CD4-positive, alpha-beta T cell treated with Interleukin-17A for 1 hour (primary cell): ENCODE measurements at places on chromosomes 11 and 22.

DNA sequence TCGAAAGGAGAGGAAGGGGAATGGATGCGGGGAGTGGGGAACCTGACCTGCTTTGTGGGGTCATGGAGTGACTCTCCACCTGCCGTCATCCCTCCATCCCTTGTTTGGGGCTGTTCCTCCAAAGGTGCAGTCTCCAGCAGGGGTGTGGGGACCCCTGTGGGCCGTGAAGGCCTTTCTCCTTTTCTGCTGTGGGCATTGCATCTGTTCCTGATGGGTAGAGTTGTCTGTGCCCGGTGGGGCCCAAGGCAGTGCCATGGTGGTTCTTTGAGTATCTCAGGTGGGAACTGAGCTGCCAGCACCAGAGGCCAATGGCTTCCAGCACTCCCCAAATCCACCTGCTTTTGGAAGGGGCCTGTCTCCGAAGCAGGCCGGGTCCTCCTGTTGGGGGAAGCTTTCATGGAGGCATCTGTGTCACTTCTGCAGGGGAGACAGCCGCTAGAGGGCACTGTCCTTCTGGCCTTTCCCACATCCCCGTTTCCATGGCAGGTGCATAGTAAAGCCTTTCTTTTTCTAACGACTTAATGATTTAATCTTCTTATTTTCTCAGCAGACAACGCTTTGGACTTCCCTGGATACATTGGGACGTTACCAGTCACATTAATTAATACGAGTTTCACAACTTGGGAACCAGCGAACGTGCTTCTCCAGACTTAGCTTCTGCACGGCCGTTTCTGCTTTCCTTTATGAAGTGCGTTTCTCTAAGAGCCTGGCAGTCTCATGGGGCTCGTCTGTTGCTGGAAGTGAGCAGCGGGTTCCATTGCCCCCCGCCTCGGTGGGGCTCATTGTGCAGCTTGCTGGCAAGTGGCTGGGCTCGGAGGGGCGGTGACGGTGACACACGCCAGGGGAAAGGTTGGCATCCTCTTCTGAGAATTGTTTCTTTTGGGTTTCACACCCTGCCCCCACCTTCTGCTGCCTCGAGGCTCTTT, 57.1 kb downstream of the PARVB start:
- DNase-seq = peak; percentile 72

DNA sequence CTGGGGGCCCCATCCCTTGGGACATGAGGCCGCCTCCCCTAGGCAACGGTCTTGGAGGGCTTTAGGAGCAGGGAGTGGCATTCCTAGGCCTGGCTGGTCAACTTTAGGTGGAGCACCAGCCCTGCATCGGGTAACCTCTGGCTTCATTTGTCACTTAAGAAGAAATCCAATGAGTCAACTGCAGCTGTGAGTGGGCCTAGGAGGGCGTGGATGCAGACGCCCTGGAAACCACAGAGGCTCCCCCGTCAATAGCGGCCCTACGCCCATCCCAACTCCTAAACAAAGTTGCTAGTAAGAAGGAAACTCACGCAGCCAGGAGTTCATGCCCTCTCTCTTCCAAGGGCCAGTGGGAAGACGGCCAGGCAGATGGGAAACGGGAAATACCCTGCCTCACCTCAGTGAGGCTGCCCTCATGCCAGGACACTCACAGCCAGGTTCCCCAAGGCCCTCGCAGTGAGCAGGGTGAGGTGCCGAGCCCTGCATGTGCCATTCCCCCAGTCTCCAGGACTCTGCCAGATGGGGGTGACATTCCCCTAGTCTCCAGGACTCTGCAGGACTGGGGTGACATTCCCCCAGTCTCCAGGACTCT, 20.8 kb downstream of the BID start:
- no peak for DNase-seq

DNA sequence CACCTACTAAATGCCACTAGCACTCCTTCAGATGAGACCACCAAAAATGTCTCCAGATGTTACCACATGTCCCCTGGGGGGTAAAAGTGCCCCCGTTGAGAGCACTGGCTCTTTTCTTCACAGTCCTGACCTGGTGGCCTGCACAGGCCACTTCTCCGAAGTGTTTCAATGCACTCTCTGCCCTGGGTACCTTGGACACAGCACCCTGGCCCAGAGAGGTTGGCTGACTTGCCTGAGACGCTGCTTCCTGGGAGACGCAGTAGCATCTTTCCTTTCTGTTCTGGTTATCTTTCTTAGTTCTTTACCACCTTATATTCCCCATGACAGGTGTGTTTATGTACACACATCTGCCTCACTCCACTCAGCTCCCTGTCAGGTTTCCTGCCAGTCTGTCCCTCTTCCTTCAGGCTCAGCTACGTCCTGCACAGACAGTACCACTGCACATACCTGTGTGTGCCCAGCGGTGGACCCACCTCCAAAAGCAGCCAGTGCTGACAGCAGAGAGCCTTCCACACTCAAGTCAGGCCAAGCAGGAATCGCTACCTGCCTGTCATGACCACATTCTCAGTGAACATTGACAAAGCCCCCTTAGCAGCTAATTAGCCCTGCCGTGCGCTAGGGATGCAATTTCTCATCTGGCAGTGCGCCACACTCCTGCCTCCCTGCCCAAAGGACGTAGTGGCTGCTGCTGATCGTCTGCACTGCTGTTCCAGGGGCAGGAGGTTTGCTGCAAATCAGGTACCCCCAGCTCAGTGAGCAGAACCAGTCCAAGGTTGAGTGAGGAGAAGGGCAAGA, 39.0 kb downstream of the FAM83F start:
- no peak for DNase-seq

DNA sequence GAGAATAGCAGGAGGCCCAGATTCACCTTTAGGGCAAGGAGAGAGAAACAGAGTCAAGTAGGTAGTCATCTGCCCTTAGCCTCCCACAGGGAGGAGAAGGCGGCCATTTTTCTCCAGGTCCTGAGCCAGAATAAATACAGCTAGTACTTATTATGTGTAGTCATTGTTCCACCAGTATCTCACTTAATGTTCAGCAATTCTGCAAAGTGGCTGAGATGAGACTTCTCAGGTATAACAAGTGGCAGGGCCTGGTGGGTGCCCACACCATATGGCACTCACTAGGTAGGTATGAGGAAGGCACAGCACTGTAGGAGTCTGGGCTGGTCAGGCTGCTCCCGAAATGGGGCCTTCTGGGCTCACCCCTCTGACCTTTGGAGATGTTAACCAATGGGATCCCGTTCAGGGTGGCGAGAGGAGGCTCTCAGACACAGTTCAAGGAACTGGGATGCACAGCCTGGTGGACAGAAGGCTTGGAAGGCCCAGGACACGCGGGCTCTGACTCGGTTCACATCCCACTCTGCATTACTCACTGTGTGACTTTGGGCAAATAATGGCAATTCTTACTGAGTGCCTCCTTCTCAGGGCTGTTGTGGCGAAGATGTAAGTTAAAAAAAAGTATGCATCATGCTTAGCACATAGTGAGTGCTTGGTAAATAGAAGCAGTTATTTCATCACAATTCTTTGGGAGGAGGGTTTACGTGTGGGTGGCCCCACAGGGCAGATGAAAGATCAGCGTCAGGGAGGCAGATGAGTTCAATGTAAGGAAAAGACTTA, 25.1 kb downstream of the RTN4RL2 start:
- no peak for DNase-seq

DNA sequence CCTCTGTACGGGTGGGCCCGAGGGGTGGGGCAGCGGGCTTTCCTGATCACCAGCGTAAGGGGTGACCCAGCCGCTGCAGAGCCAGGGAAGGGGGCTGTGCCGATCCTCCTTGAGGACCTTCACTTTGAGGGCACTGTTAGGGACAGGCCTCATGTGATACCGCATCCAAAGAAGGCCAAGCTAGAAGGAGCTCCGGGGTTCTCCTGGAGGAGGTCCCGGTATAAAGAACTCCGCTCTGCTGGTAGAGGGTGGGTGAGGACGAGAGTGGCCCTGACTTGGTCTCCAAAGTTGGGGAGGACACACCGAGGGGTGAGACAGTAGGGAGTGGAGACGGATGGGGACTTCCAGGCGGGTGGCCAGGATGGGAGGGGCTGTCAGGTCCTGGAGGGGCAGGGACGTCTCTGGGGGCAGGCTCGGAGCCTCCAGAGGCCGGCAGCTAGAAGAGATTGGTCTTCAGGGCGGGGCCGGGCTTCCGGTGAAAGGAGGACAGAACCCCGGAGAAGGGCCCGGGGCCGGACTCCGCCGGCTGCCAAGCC, 4.6 kb downstream of the PHOX2A start:
- no peak for DNase-seq

- DNase-seq = peak; percentile 75
Measured at GRCh38 chr11:18706330-18707243, 8.0 kb downstream of the TMEM86A start.

GRCh38 chr11:69447786-69448185, 33.7 kb upstream of the LINC01488 start:
- no peak for DNase-seq

- no peak for DNase-seq
Measured at GRCh38 chr11:77126861-77127234, 1.2 kb upstream of the MYO7A start.

GRCh38 chr11:125494974-125495725, 915 bp downstream of the FEZ1 start:
- DNase-seq = no peak

DNA sequence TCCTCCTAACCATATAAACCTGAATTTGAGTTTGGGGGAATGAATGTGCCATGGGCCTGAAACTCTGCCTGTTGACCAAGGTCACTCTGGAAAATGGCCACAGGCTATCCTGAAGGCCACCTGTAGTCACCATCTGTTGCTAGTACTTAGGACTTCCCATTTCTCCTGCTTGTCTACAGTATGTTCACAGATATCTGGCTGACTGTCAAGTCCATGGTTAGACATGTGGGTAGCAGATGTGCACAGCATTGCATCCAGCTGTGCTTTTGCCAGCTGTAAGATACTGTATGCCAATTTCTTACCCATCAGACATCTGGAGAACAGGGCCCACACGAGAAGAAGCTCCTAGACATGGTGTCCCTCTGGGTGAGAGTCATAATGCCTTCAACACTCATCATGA, 475.4 kb downstream of the INSC start:
- DNase-seq = no peak

DNA sequence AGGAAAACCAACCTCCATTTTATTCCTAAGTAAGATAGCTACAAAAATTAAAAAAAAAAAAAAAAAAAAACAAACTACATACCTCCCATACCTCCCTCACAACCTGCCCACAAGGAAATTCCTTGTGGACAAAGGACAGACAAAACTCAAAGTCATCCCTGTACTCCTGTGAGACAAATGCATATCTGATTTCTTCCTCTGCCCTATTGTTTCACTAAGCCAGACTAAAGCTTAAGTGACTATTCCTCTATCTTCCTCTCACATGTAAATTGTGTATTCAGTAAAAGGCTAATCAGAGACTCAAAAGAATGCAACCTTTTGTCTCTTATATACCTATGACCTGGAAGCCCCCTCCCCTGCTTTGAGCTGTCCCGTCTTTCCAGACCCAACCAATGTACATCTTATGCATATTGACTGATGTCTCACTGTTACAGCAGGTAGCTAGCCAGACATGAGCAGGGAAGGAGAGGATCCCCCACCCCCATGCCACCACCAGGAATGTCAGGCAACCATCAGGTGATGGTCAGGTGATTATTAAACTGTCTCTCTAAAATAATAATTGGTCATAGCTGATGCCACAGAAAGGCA, 289.4 kb downstream of the SBF2 start:
- DNase-seq = no peak

DNA sequence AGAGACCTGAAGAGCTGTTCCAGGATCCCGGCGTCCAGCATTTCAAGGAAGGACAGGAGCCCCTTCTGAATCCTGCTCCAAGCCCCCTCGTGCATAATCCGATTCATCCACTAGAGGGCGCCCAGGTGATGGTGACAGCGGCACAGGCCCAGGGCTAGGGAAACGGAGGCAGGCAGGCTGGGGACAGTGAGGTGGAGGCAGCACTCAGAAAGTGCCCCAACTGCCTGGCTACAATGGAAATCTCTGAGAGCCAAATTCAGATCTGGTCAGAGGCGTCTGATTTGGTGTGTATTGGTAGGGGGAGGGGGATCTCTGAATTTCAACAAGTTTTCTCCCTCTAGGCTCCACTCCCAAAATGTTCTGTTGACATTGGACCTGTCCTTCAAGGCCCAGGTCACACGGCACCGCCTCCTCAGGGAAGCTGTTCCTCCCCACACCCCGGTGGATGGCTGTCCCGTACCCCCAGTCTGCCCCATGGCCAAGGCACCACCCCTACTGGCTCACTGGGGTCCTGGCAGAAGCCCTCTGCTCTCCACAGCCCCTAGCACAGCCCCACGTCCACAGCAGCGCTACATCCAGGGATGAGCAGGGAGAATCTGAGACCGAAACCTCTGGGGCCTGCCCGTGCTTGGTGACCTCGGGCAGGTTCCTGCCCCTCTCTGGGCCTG, 142.9 kb downstream of the CRYBB2 start:
- peak; percentile 64 for DNase-seq

DNA sequence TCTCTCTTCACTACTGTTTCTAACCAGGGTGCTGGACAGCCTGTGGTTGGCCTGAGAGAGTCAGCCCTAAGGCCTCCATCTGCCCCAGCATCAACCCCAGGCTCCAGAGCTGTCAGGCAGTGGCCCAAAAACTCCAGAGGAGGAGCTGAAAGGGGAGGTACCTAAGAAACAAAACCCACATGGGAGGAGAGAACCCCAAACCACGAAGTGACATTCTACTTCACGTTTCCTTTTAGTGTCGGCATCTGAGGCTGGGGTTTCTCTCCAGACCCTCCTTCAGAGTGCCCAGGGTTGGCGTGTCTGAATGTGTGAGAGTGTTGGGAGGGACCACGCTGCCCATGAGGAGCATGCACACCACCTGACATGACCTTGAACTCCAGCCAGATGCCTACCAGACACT, 69.8 kb upstream of the NNMT start:
- DNase-seq = no peak

DNA sequence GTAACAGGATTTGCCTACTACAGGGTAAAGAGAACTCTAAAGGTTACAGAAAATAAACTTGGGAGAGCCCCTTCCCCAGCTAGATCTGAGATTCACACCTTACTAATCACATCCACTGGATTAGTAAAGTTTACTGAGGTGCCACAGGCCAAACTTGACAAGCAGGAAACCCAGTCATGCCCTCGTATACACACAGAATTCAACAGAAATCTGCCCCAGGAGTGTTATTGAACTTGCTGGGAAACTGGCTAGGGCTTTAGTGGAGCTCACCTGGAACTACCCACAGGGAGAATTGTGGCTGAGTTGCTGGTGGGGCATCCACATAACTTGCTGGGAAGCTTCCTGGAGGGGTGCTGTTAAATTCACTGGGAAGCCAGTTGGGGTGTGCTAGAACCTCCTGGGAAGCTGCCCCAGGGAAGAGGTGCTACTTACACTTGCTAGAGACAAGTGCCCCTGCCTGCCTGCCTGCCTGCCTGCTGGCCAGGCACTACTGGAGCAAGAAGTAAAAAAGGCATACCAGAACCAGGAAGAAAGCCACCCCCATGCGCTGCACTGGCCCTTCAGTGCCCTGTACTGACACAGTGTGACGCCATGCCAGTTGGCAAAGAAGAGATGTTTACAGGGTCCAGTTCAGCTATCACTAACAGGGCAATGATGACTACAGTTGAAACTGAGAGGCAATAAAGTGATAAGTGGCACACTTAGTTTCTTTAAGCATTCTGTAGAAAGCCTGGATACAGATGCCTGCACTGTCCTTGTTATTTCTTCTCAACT, 106.5 kb downstream of the ALX4 start:
- DNase-seq = no peak

GRCh38 chr11:130165601-130166456, 6.2 kb downstream of the ST14 start:
- DNase-seq = no peak

GRCh38 chr11:70192666-70193410, 10.3 kb upstream of the FADD start:
- no peak for DNase-seq

GRCh38 chr11:16191212-16191867, 165.0 kb downstream of the SOX6 start:
- DNase-seq = no peak

GRCh38 chr11:20544603-20545237, 54.7 kb upstream of the SLC6A5 start:
- no peak for DNase-seq

- DNase-seq = no peak
Measured at GRCh38 chr22:49487950-49488349, 339.7 kb downstream of the BRD1 start.
